Mucosa of gallbladder (tissue), 1 donor: ENCODE measurements at places on chromosomes 7 and 10.
A peak's percentile ranks its signal among the peaks of the same experiment; 100 is the strongest.

- DNase-seq: no peak
These were observed 73.4 kb downstream of the SRPK2 start for GRCh38 chr7:105315357-105315756.

DNA sequence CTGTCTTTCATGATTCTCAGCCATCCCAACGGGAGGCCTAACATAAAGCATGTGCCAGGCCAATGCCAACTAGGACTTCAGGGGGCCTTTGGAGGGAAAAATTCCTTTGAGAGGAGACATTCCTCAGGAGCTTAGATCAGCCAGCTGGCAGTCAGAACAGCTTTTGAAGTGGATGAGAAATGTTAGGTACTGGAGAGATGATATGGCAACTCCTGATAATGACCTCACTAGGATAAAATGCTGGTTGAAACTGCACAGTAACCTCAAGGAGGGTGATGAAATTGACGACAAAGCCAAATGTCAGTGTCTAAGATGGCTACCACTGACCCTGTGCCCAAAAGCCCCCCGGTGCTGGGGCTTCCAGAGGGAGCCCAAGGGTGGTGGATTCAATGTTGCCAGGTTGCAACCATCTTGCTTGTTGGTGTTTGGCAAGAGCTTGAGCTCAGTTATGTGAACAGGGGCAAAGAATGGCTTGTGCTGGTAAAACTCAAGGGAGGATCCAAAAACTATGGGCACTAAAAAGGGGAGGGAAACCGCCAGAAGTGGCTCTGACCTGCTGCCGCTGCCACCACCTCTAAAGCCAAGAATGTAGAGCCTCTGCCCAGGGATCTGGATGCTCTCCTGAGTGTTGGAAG is 121.2 kb downstream of the UBE2H start:
- DNase-seq: no peak

- DNase-seq: no peak
These were observed 153.7 kb downstream of the RPS24 start for GRCh38 chr10:78187371-78187770.

DNA sequence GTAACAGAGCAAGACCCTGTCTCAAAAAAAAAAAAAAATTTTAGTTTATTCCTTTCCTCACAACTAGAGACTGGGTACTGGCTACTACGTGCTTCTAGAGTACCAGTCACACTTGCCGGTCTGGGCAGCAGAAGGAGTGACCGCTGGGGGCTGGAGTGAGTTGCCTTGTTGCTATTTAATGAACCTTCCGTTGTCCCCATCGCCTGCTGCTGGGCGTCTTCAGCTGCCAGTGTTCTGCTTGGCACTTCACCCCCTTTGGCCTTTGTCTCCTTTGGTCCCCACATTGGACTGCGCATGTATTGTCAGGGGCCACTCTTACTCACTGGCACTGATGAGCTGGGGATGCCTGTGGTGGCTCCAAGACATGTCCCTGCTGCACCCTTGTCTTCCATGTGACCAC is 110.6 kb downstream of the CLEC2L start:
- DNase-seq: no peak

GRCh38 chr7:157550300-157551275 is 213.8 kb downstream of the DNAJB6 start:
- DNase-seq: no peak

GRCh38 chr10:103188853-103189252 is 4.2 kb downstream of the NT5C2 start:
- no peak for DNase-seq

GRCh38 chr10:43000651-43001426 is 76.0 kb upstream of the RET start:
- DNase-seq: peak; percentile 9

DNA sequence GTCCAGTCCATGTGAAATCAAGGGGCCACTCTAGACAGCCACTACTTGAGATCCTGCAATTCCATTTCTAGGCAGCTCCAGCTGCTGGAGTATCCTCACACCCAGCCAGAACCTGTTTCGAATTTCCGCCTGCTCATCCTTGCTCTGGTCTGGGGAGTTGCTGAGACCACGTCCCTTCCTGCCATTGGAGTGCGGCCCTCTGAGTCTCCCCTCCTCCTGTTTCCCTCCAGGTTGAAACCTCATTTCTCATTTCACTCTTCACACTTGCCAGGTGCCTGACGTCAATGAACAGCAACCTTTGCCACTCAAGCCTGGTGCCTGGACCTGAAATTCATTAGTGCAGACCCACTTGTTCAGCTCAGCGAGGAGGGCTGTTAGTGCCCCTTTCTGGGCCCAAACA is 307.5 kb upstream of the SHH start:
- DNase-seq: no peak

GRCh38 chr7:130951303-130951975 is 217.4 kb upstream of the KLF14 start:
- no peak for DNase-seq

GRCh38 chr10:6957851-6958250 is 377.8 kb upstream of the PRKCQ start:
- DNase-seq: no peak

DNA sequence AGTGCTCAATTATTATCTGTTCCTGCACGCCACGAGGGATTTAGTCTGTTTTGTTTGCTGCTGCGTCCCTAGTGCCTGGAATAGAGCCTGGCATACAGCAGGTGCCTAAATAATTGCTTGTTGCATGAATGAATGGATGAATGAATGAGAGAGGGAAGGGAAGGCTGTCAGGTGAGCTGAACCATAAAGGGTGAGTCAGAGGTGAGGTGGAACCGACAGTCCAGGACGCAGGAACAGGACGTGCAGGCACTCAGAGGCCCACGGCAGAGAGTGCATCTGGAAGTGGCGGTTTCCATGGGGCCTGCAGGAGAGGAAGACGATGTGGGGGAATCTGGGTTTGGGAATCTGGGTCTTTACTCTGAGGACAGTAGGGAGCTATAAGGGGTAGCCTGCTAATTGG is 17.7 kb upstream of the PPIF start:
- no peak for DNase-seq

GRCh38 chr10:107733328-107734130 is 569.0 kb upstream of the SORCS1 start:
- no peak for DNase-seq

DNA sequence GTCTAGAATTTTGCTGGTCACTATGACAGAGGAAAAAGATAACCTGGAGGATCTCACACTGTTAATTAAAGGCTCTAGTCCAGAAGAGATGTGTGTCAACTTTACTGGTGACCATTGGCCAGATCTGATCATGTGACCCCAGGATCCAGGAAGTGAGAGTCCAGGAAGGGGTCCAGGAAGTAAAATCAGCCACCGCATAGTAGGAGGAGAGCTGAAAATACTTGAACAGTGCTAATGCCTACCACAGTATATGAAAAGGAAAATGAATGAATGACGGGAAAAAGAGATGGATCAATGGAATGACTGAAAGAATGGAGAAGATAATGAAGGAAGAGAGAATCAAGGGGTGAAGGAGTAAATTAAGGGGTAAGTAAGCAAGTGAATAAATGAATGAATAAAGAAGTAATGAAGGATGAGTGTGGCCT is 415.3 kb downstream of the RPS24 start:
- DNase-seq: no peak

DNA sequence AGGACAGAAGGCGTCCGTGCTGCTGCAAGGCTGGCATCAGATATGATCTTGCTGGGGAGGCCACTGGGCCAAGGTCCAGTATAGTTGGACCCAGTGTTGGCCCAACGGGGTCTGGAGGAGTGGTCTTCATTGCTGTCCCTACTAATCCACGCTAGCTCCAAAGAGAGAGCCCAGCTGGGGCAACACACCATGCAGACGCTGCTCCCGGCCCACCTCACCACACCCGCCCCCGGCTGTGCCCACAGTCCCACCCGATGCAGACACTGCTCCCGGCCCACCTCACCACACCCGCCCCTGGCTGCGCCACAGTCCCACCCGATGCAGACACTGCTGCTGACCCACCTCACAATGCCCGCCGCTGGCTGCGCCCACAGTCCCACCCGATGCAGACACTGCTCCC is 121.5 kb downstream of the VIPR2 start:
- no peak for DNase-seq

DNA sequence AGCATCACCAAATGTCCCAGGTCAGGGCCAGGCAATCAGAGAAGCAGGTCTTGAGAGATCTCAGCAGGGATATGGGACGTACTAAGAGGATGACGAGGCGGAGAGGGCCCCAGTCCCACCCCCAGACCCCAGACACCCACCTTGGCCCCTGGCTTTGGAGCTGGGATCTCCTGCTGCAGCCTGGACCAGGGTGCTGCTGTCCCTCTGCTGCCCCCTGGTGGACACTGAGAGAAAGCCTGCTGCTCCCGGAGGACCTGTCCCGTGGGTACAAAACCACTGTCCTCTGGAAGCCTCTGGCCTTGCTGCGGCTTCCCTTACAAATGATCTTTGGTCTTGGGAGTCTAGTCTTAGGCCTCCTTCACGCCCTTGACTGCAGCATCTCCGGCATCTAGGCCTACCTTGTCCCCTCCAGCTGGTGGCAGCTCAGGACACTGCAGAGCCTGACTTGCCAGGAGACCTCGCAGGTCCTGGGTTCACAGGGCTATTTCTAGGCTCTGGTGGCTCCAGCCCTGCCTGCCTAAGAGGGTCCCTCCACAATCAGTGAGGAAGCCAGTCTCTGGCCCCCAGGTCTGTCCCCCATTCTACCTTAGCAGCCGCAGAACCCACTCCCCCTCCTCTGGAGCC is 97.1 kb downstream of the RGS10 start:
- DNase-seq: peak; percentile 85

DNA sequence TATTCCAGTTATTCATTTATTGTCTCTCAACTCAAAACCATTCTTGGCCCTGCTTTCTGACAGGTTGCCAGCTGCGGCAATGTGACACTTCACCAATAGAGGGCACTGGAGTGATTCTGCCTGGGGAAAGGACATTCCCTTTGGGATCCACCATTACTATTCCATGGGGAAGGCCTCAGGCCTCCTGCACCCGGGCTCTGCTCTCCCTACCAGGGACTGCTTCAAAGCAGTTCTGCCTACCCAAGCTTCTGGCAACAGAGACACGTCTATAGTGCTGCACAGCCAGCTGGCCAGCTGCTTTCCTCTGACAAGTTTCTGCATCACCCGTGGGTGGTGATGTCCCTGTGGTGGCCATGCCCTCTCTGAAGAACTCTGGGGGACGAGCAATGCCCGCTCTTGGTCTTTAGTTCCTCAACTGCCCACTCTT is 163.8 kb downstream of the ELMO1 start:
- peak; percentile 60 for DNase-seq

DNA sequence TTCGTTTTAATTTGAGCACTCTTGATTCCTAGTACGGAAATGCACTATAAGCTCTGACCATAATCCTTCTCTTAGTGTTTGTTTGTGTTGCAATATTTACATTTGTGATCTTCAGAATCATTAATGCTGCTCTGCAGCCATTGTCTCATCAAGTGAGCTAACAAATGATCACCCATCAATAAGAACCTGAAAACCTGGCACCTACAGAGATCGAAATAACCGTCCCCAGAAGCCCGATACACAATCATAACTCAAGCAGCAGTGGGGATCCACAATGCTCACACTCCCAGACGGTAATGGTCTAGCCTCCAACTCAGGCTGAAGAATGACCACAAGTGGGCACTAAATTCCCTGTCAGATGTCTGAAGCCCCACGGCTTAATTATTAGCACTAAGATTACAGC is 156.0 kb upstream of the NFE2L3 start:
- peak; percentile 26 for DNase-seq

GRCh38 chr7:44112997-44113763 is 9.0 kb downstream of the AEBP1 start:
- DNase-seq: no peak

DNA sequence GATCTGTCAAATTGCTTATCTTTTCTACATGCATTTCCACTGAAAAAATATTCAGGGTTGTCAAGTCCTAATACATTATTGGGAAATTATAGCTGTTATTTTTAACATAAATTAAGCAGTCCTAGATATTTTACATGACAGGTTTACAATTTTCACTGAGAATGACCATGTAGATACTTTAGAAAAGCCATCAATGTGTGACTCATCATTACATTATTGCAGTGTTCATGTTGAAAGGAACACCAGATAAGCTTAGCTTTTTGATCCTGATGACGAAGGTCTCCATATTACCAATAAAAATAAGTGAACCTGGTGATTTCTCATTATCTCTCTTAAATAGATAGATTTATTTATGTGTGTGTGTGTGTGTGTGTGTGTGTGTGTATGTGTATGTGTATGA is 529.5 kb upstream of the PCDH15 start:
- no peak for DNase-seq

DNA sequence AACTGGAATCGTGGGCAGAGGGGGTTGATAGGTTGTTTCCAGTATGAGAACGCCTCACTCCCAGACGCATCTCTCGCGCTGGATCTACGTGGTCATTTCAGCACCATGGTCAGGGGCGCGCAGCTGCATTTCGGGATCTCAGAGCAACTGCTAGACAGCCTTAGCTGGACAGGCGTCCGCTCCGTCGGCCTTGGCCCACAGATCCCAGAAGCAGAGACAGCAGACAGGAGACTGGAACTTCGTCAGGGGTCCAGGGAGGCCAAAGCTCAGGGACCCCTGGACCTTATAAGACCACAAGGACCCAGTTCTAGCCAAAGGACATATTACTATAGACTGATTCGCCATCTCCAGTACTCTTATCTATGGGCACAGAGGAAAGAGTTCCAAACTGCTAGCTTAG is 5.3 kb downstream of the NEUROG3 start:
- DNase-seq: peak; percentile 60

DNA sequence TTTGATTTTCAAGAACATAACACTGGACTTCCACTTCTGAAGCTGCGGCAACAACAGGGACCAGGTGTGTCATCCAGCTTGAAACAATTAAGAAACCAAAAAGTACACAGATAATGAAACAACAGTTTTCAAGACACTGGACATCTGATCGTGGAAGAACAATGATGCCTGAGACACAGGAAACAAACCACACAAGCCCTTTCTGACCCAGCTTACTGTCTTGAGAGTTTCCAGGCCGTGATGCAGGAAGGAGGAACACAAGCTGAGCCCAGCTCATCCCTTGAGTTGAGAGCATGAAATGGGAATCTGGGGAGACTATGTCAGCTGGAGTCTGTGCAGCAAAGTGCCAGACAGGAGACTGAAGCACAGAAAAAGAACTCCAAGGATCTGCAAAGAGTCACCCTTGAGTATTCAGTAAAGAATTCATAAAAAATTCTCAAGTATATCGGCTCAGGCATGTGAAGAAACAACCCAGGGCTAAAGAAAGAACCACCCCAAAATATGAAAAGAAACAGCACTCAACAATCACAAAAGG is 91.6 kb downstream of the RNF32 start:
- no peak for DNase-seq

- no peak for DNase-seq
These were observed 533 bp upstream of the DMTF1 start for GRCh38 chr7:87151729-87152111.
